ENCODE measurements at places on chromosomes 7 and 10.

- DNase-seq = peak; percentile 8
These were observed 16.8 kb upstream of the CRTAC1 start for GRCh38 chr10:98047009-98047741.

DNA sequence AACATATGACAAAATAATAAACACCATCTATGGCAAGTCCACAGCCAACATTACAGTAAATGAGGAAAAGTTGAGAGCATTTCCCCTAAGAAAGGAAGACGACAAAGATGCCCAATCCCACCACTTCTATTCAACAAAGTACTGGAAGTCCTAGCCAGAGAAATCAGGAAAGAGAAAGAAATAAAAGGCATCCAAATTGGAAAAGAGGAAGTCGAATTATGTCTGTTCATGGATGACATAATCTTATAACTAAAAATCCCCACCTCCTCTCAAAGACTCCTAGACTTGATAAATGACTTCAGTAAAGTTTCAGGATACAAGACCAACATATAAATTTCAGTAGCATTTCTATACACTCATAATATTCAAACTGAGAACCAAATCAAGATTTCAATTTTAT lies 288.5 kb upstream of the POT1 start:
- DNase-seq = no peak

GRCh38 chr10:112330607-112331160 lies 43.2 kb upstream of the ACSL5 start:
- no peak for DNase-seq

DNA sequence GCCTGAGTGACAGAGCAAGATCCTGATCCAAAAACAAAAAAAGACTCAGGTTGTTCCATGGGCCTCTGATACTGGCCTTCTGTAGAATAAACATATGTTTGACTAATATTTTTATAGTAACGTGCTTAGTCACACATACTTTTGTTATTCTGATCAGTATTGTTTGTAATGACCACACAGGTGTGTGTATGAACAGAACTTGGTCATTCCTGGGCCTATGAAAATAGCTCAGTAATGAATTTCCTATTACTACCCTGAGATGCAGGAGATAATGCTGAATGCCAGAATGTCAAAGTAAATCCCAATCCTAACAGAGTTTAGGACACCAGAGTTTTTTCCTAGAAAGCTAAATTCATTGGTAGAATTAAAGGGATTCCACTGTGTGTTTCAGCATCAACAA lies 108.7 kb downstream of the DOCK4 start:
- no peak for DNase-seq

DNA sequence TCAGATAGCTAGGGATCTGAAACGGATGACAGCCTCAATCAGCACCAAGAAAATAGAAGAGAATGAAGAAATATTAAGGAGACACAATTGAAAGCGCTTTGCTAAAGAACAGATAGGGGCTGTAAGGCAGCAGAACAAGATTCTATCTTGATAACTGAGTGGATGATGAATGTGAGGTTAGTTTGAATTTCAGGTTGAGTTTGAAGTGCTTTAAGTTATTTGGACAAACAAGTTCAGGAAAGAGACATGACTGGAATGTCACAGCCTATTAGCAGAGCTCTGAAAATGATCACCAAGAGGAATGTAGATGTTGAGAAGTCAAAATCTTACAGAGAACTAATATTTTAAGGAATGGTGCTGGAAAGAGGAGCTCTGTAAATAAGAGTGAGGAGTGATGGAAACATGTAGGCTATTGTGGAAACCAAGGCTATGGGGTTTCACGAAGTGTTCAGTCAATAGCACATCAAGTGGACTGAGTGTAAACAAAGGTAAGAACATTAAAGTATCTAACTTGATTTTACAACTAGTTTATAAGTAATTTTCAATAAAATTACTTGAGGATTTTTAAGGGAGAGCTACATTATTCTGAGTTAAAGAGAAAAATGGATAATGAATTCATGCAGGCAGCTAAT lies 61.6 kb downstream of the MEST start:
- DNase-seq = no peak

Measured in NCI-H1092 treated with DMSO at 0.1 percent for 48 hours (cell line).